ENCODE measurements at places on chromosomes 3 and 15. TPM values are rescaled to one million over a fixed set of nuclear protein-coding genes. Genes with fewer than 3 reads are reported as not detected.

GRCh38 chr3:18044971-18045880 is 302.8 kb upstream of the TBC1D5 start:
- no peak for DNase-seq

PAQR5 gene
- polyA plus RNA-seq: 2.4 TPM

GRCh38 chr15:40285554-40286011 is 2.7 kb upstream of the ANKRD63 start:
- DNase-seq: no peak

DNA sequence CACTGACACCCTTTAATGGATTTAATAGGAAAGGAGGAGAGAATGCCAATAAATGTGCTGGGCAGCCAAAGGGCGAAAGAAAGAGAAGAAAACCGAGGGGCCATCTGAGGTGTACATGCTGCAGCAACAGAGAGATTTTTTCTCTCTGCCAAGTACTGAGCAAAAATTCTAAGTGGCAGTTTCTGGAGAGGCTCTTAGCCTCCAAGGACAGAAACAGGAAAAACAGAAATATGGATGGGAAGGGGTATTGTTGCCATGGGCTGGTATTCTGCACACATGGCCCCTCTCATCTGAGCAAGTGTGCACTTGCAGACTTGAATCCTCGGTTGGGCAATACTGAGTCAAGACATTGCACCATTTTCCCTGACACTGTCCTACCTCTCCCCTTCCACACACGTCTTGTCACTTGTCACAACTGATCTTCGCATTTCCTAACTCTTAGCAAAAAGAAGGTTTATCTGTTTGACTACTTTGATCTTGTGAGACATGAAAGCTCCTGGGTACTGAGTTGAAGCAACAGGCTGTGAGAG is 73.9 kb downstream of the PRICKLE2 start:
- DNase-seq: no peak

- no peak for DNase-seq
These were observed 22.7 kb downstream of the ZIC4 start for GRCh38 chr3:147383617-147384016.

XCR1 gene
- polyA plus RNA-seq: 1.2 TPM

DNA sequence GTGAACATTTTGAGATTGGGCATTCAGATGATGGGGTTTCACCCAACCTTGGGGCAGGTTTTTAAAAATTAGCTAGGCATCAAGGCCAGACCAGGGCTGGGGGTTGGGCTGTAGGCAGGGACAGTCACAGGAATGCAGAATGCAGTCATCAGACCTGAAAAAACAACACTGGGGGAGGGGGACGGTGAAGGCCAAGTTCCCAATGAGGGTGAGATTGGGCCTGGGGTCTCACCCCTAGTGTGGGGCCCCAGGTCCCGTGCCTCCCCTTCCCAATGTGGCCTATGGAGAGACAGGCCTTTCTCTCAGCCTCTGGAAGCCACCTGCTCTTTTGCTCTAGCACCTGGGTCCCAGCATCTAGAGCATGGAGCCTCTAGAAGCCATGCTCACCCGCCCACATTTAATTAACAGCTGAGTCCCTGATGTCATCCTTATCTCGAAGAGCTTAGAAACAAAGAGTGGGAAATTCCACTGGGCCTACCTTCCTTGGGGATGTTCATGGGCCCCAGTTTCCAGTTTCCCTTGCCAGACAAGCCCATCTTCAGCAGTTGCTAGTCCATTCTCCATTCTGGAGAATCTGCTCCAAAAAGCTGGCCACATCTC is 6.1 kb downstream of the RHO start:
- no peak for DNase-seq

KLHL40 gene
- not detected for polyA plus RNA-seq

DNA sequence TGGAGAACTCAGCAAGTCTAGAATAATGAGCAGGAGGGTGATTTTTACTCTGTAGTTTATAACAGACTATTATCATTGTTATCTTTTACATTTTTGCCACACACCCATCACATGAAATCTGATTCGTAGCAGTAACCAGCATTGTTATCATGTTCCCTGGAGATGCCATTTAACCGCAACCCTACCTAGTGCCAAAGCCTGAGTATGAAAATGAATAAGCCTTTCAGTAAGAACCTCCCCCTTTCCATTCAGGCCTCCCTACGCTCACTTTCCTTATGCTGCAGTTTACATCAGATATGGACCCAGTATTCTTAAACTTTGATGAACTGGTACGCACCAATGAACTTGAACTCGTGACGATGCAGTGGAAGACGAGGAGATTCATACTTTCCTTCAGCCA is 158.7 kb upstream of the SPRED1 start:
- DNase-seq: no peak

GRCh38 chr3:46285931-46286619 is 43.8 kb downstream of the CCR3 start:
- no peak for DNase-seq

DNA sequence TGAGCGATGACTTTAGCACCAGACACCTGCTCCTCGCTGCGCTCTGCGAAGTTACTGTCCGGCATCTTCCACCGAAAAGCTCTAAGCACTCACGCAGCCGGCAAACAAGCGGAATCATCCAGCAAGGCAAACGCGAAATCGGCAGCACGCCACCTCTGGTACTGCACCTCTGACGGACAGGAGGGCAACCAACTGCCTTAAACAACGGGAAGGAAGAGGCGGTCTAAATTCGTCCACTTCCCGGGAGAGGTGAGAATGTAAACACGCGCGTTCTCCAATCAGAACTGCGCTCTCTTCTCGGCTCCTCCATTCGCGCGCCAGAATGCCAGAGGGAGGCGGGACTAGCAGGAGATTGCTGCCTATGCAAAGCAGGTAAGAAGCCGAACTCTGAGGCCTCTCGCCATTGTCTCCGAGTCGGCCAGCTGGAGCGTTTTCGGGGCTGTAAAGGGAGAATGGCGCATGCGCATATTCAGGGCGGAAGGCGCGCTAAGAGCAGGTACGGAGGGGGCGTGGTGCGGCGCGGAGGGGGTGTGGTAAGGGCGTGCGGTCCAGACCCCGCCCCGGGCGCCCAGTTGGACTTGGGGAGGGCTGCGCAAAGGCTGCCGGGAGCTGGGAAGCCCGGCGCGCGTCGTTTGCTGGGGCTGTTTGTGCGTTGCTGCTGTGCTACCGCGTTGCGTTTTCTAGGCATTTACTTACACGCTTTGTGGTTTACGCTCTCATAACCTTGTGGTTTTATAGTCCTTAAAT is at the start of the genes BTD and HACL1:
BTD (plus strand) TSS at position 347 of the 747 bp plus-strand sequence. CDS start 33,695 bp downstream, outside the sequence.
HACL1 (minus strand) TSS at position 171 of the 747 bp plus-strand sequence; CDS start at position 65, 106 bp downstream.
- DNase-seq: peak; percentile 98

TRH gene
- 0.54 TPM for polyA plus RNA-seq

PDE12 gene
- 4.6 TPM for polyA plus RNA-seq

MST1R gene
- 1.8 TPM for polyA plus RNA-seq

IL17RD gene
- polyA plus RNA-seq: 10.7 TPM

- no peak for DNase-seq
These were observed 143.6 kb upstream of the GOLIM4 start for GRCh38 chr3:168239287-168239686.

FGD5 gene
- polyA plus RNA-seq: 11.5 TPM

DNA sequence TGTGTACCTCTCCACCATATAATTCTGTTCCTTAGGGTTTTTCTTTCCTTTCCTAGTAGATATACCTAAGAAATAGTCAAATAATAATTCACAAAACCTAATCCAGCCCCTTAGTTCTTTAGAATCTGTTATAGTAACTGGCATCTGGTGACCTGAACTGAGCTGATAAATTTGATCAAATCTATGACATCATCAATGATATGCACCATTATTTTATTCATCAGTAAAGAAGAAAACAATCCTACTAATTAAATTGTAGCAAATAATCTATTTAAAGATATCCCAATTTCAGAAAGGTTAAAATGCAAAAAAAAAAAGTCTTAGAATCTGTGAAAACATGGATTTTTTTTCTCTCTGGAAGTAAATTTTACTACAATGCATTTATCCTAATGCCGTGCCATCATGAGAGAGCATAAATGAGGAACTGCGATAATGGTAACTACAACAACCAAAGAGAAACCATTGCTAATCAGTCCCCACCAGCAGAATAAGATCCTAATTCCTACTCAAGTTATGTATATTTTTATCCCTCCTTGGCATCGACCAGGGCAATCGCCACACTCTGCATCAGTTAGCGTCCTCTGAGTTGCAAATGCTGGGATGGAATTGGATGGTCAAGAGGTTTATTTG is 6.6 kb upstream of the MNS1 start:
- no peak for DNase-seq

CCR3 gene
- not detected for polyA plus RNA-seq

- DNase-seq: no peak
These were observed 339.6 kb downstream of the RORA start for GRCh38 chr15:60889491-60889890.

KY gene
- polyA plus RNA-seq: 0.34 TPM

DNA sequence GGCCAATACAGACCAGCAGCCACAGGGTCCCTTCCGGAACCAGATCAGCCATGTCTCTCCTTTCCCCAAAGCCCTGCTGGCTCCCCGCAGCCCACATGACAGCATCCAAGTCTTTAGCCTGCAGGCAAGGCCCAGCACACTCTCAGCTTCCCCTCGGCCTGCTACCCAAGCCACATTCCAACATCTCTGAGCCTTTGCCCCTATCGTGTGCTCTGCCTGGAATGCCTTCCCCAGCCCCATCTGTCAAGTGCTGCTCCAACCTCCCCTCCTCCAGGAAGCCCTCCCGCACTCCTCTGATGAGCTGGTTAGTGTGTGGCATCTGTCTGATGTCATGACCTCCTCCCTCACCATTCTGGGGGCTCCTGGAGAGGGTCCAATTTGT is 8.5 kb downstream of the PLXND1 start:
- no peak for DNase-seq

FETUB gene
- not detected for polyA plus RNA-seq

- peak; percentile 66 for DNase-seq
These were observed 61.9 kb downstream of the TM4SF4 start for GRCh38 chr3:149536429-149536828.

DNA sequence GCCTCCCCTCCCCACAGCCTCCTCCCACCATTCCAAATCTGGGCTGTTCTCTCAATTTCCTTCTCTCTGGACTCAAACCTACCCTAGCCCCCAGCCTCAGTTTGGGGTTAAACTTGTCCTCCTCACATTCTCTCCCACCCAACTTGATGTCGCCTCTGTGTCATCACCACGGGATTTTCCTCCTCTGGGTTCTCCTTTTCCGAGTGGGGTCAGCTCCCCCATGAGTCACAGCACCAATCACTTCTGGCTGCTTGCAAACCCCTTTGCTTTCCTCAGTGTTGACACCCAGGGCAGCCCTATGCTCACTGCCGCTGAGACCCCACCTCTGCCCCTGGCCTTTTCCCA is 451 bp downstream of the CCR5AS start:
- no peak for DNase-seq

DNA sequence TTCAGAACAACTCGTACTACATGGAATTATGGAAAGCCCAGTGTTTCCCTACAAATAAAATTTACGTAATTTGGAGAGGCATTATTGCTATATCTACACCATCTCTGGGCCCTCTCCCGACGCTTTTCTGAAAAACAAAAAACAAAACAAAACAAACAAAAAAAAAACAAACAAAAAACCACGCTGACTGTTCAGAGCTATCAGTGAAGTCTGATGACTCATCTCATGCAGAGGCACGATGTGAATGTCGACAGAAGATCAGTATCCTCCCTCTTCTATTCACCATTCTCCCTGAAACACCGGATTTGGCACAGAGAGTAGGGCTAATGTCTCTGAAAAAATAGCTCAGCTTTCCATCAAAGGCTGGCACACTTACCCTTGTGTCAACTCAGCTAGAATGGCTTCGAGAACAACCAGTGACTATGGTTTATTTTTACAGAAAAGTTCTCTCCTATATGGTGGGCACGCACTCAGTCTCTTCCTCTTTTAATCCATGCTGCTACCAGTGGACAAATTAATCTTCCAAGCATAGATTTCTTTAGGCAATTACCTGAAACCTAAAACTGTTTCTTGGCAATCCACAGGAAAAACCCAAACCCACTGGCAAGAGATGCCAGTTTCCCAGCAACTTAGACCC is 1.5 kb downstream of the CRBN start:
- no peak for DNase-seq

DNA sequence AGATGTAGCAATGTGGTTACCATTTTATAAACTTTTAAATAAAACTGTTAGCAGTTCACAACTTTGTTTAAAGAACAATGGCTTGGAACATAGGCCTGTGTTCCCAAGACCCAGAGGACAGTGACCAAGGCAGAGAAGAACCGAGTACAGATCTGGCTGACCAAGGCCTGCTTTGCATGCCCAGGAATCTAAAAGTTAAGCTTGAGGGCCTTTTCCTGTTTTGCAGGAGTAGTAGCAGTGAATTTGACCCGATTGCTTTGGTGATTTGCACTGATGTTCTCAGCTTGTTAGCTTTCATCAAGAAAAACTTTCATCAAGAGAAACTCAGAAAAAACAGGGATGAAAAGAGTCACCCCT is 9.9 kb downstream of the FILIP1L start:
- no peak for DNase-seq

- DNase-seq: no peak
These were observed 80.7 kb downstream of the NR1D2 start for GRCh38 chr3:24025805-24026204.

TMEM207 gene
- not detected for polyA plus RNA-seq

DNA sequence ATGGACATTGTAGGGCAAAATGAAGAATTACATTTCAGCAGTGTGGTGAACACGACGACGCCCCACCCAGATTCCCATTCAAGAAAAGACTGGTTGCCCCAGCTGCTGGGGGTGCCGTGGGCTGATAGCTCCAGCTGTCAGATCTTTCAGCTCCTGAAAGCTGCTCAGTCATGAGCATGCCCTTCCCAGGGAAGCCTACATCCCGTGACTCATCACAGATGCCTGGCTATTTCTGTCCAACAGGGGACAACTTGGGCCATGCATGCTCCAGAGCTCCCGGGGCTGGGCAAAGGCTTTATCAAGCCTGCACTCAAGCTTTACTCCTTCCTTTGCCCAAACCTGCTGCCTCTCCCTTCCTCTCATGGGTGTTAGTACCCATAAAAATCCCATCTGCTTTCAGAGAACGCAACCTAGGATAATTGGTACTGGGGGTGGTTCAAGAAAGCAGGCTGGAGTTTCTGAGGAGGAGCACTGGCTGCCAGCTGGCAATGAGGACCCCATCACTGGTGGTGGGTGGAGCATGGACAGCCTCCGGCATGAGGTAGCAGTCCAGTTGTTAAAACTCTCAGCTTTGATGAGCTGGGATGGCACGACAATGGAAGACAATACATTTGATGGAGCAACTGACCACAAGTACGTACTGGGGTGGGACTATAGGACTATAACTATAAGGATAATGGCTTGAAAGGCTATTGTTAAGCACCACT is 16.4 kb upstream of the ST8SIA2 start:
- no peak for DNase-seq

DNA sequence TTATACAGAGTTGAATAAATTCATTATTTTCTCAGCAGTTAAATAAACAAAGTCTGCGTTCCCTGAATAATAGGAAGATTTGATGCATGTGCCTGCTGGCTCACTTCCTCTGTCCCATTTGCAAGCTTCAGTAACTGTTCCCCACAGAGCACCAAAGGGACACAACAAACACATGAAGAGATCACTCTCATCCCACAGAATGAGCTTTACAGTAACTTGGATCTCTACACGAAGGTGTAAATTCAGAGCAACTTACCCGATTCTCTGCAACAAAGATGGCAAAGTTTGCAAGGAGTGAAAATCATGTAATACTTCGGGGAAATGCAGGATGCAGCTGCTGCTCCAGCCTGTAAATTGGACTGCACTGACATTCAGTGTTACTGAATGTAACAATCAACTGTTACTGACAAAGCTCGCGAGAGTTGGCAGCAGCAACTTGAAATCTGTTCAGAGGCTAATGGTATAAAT is at the start of gene BCHE:
BCHE (minus strand) TSS at position 366 of the 468 bp plus-strand sequence. CDS start 6,390 bp downstream, outside the sequence.
- no peak for DNase-seq

GRCh38 chr15:84402856-84403608 is 167.5 kb downstream of the GOLGA6L4 start:
- DNase-seq: no peak

STAC gene
- polyA plus RNA-seq: 1.2 TPM

Measured in ovary (tissue), 10 donors.